ENCODE measurements at places on chromosomes 1 and 21.

DNA sequence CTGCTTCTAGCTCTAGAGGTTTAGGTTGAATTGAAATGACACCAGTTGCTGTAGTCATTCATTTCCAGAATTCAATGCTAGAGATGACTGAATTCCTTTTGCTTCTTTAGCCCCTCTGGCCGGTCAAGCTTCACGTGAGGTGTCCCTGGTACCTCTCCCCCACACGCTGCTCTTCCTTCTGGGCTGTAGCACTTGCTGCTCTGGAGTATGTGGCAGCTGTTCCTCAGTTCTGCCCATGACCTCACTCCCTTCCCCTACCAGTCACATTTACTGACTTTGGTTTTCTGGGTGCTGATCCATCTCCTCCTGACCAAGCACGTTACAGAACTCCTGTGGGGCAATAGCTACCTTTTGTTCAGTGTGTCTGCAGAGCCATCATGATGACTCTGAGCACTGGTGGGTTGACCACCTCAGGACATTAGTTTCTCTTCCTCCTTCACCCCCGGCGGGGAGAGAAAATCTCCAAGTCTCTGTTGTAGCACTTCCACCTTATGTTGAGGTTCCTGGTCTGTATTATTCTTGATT, 128.1 kb downstream of the HHAT start:
- no peak for DNase-seq

DNA sequence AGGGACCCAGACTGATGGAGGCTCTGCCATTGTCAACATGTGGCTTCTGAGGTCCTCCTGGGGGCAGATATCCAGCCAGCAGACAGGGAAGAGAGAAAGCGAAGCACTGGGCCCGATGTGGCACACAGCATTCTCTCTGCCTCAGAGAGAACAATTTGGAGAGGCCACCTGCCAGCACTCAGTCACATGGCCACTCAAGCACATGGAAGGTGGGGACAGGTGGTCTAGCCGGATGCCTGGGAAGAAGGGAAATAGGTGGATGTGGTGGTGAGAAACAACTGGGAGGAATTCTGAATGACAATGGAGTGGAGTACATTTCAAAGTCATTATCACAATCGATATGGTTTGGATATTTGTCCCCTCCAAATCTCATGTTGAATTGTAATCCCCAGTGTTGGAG, 109.0 kb downstream of the UBE2U start:
- no peak for DNase-seq

- DNase-seq = no peak
Observed at GRCh38 chr1:49013079-49013478, 236.4 kb upstream of the BEND5 start.

GRCh38 chr1:154198756-154199562, 7.1 kb upstream of the TPM3 start:
- peak; percentile 76 for DNase-seq

DNA sequence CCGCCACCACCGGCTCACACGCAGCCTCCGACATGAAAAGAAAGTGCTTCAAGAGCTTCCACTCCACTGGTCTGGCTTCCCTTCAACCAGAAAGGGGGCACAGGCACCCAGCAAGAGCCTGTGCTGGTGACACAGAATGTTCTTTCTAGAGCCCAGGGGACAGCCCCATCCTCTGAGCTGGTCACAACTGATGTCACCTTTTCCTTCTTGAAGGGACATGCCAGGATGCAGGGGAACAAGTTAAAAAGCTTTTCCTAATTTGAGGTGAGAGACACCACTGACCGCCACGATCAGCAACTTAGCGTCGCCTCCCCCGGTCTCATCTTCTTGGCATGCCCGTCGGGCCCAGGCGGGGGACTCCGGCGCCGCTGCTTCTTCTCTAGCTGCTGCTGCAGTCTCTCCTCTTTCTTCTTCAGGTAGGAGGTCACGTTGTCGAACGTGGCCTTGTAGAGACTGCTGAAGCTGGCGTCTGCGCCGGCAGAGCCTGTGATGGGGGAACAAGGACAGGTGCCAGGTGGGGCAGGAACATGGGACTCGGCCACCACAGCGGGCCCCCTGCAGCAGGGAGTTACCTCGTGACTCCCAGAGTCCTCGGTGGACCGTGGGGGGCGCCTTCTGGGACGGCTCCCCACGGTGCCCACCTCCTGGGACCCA, 29.5 kb downstream of the WDR4 start:
- no peak for DNase-seq

DNA sequence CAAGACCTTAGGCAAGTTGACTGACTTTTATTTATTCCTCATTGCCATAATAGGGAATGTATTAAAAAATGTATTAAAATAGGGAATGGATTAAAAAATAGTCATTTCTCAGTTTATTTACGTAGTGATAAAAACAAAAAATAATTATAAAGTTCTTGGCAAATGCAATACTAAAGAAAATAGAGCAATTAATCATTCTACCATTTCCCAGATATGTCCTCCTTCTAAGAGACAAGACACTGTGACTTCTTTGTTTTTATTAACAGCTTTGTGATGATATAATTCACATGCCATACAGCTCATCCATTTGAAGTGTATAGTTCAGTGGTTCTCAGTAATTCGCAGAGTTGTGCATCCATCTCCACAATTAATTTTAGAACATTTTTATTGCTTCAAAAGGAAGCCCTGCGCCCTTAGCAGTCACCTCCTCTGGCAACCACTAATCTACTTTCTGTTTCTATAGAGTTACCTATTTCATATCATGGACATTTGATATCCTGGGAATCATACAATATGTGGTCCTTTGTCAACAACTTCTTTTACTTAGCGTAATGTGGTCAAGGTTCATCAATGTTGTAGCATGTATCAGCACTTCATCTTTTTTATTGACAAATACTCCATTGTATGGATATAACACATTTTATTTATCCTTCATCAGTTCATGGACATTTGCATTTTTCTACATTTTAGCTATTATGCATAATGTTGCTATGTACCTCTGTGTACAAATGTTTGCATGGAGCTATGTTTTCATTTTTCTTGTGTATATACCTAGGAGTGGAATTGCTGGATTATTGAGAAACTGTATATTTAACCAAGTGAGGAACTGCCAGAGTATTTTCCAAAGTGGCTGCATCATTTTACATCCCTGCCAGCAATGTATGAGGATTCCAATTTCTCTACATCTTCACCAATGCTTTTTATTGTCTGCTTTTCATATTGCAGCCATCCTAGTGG, 5.6 kb downstream of the TBX19 start:
- no peak for DNase-seq

DNA sequence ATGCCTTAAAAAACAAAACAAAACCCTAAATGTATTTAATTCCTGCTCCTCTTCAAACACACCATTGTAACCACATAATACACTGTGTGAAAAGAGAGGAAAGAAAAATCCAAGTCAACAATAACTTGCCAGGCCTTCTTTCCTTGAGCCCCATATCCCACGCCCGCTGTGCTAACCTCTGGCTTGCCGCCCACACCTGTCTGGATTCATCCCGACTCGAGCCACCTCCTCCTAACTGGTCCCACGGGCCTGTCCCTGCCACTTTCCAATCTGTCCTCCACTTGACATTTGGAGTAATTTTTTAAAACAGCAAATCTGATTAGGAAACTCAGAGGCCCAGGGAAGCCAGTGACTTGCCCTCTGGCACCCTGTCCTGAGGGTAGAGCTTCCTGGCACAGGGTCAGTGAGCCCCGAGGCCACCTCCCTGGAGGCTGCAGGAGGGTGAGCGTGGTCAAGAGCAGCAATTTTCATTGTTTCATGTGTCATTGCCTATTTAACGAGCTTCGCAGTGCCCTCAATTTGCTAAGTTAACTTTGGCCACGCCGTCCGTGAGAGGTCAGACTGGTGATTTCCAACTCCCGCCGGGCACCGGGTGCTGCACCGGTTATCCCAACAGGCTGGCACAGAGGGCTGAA, 54.1 kb downstream of the B3GALT5 start:
- DNase-seq = no peak

- DNase-seq = peak; percentile 9
Observed at GRCh38 chr1:230270559-230271281, 155.4 kb downstream of the PGBD5 start.

- DNase-seq = no peak
Observed at GRCh38 chr1:32470991-32471694, 6.3 kb downstream of the ZBTB8B start.

DNA sequence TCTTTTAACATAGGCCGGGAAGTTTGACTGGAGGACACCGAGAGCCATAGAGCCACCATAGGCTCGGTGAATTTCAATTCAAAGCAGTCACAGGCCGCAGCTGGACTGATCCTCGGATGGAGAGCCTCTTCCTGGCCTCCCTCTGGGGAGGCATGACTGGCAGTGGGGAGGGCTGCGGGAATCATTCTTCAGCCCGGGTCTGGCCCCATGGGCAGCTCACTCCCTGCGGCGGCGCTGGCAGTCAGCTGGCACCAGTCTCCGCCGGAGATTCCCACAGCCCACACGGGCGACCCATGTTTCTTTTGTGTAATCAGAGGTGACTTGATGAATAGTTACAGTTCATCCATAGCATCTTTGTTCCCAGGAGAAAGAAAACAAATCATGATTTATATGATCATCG, 10.6 kb downstream of the ESPN start:
- DNase-seq = no peak

- peak; percentile 58 for DNase-seq
Observed at GRCh38 chr1:92749024-92749634, 35.8 kb downstream of the EVI5 start.

- no peak for DNase-seq
Observed at GRCh38 chr1:13922466-13923110, 222.6 kb downstream of the PRDM2 start.

DNA sequence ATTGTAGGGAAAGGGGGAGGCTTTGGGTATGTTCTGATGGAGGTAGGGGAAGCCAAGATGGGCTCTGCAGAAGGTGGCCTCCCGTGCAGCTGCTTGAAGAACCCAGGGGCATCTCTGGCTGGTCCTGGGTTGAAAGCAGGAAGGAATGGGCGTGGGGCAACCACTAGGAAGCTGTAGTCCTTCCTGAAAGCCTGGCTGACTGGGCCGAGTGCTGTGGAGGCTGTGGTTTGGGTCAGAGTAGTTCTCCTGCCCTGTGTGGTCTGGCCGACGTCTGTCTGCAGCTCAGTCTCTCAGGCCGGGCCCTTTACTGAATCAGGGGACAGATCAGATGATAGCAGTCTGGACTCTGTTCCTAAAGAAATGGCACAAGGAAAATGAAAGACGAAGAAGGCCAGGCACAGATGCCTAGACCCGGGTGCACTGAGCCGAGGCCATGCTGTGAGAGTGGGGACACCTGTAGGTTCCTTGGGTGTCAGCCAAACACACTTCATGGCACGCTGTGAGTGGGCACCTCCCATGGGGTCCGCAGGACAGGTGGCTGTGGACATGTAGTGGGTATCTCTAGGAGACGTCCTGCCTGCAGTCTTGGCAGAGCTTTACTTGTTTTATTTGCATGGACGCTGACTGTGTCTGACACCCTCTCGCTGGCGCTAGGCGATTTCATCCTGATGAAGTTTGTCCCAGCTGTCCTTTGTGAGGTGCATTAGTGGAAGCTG, 87.0 kb downstream of the POFUT2 start:
- no peak for DNase-seq

DNA sequence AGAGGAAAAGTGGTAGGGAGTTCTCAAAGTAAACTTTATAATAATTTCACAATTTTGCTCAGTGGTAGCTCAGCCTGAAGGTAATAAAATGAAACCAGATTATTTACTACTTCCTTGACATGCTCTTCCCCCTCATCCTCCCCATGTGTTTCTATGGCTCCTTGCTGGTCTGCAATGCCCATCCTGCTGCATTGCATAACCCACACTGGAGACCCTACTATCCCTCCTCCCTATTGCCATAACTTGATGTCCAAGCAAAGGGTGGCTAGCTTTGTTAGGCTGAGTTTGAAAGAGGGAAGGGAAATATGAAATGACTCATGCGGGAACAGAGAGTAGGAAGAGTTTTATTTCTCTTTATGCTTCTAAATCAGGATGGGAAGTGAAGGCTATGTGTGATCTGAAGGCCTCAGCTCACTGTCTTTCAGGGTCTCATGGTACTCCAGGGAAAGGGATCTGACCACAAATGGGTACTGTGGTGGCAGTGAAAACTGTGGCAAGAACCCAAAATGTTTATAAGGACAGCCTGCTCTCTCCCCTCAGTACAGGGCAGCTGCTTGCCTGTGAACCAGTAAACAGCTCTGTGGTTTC, 36.4 kb upstream of the HSD17B7 start:
- DNase-seq = no peak

DNA sequence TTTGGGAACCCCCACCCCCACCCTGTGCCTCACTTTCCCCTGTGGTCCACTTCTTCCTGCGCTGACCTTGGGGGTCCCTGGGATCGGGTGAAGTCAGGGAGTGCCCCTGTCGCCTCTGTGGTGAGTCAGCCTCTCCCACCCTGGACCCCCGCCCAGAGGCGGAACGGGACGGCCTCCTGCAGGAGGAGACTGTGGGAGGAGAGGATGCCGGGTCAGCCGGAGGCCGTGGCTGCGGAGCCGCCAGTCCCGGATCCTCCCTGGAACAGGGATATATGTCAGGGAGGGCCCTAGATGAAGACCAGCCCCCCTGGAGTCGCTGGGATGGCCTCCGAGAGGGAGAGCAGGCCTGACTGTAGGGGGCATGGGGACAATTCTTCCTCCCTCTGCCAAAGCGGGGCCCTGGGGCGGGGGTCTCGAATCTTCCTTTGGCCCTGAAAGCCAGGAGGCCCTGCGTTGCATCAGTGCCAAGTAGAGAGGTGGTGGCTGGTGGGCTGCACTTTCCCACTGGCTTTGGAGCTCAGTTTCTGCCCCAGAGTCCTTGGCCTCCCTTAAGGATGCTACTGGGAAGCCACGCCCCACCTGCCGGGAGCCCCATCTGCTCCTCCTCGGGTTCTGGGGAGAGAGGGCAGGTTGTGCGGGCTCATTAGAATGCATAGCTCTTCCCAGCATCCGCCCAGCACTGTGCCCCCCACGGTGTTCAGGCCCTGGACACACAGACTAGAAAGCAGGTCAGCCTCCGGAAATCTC, 930 bp downstream of the ARHGEF10L start:
- no peak for DNase-seq

- DNase-seq = no peak
Observed at GRCh38 chr1:63590166-63590560, 3.0 kb upstream of the PGM1 start.

DNA sequence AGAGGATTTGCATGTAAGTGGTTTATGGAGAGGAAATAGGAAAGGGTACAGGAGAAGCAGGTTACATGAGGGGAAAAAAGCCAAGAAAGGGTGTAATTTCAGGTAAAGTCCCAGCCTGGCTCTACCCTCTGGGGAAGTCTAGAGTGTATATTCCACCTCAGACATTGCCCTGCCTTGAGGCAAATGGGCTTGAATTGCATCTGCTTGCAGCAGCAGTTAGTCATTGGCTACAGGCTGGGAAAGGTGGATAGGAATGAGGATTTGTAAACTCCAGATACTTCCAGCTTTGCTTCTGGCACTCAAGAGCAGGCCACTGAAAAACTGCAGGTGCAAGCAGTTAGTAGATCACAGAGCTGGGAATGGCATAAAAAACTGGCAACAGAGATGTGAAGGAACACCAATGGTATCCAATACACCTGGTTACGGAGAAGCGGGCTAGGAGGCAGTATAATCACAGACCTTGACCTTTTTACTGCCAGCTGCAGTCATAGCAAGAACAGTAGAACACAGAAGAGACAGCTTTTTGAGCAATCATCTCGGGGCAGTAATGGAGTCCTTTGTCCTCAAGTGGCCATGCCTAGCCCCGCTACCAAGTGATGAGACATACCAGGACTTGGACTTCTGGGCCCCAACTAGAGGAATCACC, 226.9 kb upstream of the NRIP1 start:
- DNase-seq = no peak

GRCh38 chr1:41387667-41388091, 26.4 kb downstream of the FOXO6 start:
- DNase-seq = no peak

GRCh38 chr1:200795156-200795555, 56.5 kb downstream of the CAMSAP2 start:
- DNase-seq = no peak
